ENCODE measurements at places on chromosomes 6 and 20.

DNA sequence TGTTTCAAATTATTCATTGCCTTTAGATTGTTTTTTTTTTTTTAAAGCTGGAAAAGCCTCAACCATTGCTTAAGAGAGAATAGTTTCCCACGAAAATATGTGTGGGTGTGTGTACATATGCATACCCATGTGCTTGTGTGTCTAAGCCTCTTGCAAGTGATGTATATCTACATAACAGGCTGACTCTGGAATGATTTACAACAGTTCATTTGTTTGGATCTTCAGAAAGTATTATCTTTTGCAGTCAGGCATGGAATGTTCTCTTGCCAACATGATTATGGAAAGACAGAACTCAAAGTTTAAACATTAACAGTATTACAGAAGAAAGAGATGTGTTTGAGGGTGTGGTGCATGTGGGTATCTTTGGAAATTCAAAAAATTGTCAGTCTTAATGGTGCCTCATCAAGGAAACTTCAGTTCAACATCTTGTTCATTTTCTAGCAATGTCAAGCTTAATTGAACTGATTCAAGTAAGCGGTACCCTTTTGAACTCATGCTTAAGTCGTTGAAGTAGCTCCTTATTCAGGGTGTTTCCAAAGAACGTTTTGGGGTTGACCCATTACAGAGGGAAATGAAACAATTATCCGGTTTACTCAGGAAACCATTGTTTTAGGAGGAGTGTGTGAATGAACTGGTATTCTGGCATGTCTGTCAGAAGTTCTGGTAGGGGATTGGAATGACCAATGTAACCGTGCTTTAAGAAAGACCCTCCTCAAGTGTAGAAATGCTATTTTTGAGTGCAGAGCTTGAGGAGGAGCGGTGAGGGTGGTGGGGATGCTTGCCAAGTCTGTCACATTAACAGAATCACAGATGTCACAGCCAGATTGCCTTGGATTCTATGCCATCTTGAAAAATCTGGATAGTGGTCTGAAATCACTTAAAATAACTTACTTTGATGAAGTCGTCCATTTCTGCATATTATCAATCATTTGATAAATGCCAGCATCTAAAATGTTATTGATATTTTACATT lies 60.3 kb downstream of the ADGRG6 start:
- DNase-seq = no peak

DNA sequence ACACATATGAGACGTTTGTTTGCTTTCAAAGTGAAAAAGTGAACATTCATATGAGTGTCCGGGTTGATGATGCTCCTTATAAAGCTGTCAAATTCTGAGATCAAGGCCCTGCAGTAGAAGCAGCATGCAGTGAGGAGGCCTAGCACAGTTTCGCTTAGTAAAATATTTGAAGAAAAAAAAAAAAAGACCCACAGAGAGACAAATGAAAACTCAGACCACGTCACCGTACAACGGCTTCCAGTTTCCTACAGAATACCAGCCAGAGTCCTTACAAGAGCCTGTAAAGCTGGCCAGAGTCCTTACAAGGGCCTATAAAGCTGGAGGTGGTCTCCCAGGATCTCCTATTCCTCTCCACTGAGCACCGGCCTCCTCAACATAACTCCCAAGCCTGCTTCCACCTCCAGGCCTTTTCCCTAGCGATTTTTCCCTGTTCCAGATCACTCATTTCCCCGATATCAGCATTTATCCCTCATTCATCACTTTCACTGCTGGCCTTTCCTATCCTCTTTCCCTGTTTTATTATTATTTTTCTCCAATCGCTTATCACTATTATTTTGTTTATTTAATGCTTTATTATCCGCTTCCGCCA lies 1.5 kb upstream of the HMGN4 start:
- DNase-seq = peak; percentile 24

DNA sequence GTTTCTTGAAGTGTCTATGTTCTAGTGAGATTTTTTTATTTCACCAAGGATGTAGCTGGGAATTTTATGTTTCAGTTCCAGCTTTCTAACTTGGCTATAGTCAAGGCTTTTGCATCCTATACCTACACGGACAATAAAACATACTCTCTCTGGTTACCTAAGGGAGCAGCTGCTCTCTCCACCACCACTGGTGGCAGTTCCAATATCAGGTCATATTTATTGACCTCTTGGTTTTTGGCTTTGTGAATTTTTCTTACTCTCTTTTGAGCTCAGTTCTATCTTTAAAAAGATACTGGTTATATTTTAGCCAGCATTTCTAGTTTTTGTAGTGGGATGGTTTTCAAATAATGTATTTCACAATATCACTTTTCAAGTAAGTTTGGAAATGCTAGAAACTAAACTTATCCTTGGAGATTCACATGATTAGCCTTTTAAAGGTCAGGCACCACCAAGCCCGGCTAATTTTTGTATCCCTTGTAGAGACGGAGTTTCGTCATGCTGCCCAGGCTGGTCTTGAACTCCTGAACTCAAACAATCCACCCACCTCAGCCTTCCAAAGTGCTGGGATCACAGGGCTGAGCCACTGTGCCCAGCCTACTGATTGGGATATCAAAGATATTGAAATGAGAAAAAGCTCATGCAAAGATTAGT lies 34.7 kb upstream of the HAO1 start:
- DNase-seq = no peak

DNA sequence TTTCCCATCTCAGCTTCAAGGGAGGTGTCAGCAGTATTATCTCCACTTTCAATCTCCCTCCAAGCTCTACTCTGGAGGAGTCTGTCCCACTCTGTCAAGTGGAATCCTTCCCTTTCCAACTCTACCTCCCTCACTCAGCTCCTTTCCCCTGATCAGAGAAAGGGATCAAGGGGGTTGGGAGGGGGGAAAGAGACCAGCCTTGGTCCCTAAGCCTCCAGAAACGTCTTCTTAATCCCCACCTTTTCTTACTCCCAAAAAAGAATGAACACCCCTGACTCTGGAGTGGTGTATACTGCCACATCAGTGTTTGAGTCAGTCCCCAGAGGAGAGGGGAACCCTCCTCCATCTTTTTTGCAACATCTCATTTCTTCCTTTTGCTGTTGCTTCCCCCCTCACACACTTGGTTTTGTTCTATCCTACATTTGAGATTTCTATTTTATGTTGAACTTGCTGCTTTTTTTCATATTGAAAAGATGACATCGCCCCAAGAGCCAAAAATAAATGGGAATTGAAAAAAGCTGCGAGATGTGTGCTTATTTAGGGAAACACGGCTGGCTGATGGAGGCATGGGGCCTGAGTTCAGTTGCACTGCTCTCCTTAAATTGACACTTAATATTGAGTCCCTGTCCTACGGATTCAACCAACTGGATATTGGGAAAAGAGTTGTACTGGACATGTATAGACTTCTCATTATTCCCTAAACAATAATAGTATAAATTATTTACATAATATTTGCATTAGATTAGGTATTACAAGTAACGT lies 4.9 kb downstream of the TUBB start:
- DNase-seq = no peak

DNA sequence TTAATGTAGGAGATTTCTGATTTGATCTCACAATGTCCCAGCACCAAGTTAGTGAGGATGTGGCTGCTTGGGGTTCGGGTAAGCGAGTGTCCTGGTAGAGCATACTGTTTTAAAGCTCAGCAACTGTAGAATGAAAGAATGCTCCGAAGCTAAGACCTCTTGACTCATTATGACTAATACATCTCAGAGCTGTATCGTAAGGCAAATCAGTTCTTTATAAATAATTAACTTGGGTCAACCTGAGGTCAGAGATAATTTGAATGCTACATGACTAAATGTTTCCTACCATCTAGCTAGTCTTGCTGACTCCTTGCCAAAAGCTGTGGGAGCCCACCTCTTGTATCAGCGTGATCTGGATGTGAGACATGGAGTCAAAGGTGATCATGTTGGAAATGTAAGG lies 128.8 kb upstream of the PDE7B start:
- no peak for DNase-seq

DNA sequence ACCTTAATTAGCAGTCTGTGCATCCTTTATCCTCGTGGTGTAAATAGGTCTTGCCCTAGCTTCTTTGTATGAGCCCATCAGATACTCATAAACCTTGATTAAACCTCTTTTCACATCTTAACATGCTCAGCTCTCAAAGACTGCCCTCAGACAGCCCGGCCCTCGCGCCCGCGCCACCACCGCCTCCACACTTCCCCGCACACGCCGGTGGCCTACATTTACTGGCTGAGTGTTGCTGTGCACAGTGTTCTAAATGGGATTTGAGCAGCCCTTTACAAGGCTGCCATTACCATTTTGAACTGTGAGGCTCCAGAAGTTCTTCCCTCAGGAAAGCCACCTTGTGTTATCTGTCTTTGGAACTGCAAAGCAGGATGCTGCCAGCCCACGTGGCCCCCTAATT lies 63.0 kb upstream of the INSM1 start:
- DNase-seq = no peak

- peak; percentile 73 for DNase-seq
Observed at GRCh38 chr6:96499781-96500180, 21.8 kb upstream of the UFL1 start.

- no peak for DNase-seq
Observed at GRCh38 chr20:24676978-24677370, 207.5 kb downstream of the SYNDIG1 start.

- DNase-seq = no peak
Observed at GRCh38 chr20:60486315-60486714, 528.1 kb downstream of the CDH26 start.

DNA sequence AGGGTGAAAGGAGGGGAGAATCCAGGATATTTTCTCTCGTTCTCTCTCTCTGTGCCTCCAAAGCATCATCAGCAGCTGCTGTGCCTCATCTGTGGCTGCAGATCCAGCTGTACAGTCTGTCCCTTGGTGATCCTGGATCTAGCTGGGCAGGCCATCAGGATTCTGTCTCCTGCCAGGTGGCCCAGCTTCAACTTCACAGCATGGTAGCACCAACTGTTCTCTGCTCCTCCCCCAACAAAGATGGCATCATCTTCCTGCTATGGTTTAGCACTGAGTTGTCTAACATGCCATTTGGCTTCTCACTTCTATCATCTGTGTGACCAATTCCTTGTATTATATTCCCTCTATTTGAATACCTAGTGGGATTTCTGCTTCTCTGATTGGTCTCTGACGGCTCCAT lies 28.6 kb upstream of the ARFGEF2 start:
- DNase-seq = no peak

GRCh38 chr6:8420031-8420588 lies 15.2 kb downstream of the SLC35B3 start:
- no peak for DNase-seq

DNA sequence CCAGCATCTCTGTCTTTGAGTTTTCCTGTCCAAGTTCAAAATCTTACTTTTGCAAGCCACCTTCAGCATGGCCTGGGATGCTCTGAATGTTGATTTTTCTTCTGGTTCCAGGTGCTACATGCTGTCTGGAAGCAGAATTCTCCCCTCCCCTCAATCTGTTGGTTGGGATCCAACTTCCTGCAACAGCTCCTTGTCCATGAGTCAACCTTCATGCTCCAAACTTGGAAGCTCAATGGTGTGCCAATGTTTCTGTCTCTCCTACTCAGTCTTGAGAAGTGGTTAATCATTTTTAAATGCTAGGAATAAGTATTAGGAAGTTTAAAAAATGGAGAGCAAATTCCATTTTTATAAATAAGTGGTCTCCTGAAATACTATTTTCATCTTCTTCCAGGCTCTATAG lies 33.2 kb upstream of the PLEKHG1 start:
- no peak for DNase-seq

DNA sequence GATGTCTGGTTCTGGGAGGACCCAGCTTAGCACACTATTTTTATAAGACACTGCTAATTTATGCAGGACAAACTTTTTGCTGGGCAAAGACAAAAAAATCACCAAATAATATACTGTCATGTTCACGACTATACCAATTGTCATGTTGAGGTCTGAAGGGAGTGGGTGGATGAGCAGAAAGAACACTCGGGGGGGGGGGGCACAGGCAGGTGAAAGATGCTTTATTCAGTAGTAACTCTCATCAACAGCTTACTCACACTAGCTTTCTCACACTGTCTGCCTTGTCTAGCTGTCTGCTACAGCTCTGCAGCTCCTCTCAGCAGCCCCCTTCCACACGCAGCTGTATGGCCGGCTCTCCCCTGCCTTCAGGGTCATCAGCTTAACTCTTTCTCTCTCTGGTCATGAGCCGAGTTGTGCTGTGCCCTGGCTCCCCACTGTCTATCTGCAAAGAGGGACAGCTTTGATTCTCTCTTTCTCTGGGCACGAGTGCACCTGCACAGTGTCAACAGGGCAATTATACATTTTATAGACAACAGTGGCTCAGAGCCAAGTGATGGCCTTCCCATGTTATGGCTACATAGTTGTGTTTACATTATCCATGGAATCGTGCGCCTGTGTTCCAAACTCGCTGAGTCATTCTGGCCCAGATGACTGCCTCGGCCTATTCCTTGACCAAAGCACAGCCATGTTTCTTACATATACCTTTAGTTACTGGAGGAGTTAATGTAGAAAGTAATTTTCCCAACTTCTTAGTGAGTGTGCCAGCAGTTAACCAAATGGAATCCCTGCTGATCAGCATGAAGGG lies 187.7 kb upstream of the PRSS16 start:
- DNase-seq = no peak

DNA sequence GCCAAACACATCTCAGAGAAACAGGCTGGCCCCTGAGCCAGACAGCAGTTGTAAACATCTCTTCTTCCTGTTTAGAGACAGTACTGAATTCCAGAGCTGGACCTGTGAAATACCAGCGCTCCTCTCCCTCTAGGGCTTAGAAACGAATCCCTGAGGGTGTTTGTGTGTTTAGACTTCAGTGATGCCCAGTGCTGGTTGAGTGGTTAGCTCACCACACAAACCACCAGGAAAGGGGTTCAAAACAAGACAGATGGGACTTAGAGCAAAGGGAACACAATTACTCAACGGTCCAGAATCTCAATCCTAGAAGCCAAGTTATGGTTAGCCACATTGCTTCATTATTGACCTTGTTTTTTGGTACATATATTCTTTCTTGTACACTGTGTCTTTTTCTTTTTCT lies 108.7 kb upstream of the TMEM170B start:
- no peak for DNase-seq

- DNase-seq = no peak
Observed at GRCh38 chr6:75427329-75427728, 66.3 kb downstream of the FILIP1 start.

DNA sequence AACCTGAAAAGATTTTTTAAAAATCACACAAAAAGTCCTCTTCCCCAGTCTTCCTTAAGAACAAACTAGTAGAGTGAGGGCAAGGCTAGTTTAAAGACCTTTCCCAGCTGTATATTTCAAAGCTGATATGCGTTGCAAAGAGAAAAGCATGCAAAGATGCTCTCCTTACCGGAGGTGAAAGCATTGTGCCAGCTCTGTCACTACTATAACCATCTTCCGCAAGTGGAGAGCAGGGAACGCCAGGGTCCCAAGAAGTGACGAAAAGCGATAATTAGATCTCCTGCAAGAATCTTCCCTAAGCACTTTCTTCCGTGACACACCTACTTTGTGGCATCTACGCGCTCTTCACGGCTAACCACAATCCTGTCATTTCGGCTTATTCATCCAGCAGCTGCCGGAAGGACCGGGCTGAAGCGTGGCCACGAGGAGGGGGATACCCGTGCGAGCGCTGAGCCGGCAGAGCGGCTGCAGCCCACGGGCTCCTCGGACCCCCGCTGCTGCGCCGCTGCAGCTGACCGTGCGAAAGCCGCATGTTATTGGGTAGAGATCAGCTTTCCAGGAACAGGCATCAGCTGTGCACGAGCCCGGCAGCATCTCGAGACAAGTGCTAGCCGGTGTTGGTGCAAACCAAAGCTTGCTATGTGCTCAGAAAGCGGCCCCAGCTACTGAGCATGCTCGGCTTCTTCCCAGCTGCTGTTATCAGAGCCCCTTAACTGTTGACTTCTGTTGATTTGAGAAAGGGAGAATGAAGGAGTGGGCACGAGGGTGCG lies 57.2 kb upstream of the ARHGAP18 start:
- DNase-seq = peak; percentile 61
